NCI-H1092 (cell line): ENCODE measurements at places on chromosomes 5 and 9.

DNA sequence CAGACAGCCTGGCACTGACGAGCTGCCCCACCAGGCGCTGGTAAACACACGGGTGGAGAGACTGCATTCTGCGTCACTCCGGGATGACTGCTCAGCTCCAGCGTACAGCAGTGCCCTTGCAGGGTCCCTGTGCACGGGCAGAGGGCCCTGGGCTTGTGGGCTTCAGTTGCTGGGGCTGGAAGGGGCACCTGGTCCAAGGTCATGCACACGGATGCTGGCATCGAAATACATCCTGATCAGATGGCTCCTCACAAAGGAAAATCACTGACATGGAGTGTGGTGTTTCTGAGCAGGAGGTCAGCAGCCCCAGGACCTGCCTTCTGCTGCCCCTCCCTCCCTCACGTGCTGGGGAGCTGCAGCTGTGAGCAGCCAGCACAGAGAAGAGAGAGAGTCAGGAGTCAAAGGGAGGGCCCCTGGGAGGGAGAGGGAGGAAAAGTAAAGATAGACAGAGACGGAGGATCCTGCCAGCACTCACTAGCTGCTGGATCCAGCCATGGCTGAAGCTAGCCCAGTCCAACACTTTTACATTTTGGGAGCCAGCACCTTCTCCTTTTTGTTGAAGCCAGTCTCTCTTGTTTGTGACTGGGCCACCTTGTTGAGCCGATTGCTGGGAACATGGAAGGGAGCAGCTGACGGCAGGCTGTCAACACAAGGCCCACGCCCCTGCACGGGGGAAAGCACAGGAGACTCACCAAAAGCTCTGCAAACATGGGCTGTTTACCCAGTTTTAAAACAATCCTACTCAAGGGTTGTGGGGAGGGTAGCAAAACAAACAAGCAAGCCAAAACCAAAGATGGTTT is 166.5 kb upstream of the PHYKPL start:
- DNase-seq = peak; percentile 46

DNA sequence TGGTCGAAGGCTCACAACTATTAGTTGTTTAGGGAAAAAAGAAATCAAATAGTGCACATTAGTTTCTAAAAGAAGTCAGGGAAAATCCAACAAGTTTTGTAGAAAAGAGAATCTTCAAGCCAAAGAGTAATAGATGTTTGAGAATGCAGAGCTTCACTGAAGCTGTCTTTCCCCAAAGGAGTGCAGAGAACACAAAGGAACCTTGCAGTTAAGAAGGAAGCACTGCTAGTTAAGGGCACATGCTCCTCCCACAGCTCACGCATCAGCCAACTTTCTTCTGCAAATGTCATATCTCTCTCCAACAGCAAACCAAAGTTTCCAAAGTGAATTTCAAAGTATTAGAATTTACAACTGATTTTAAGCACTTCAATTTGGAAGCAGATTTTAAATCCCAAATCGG is 116.4 kb upstream of the FST start:
- no peak for DNase-seq

GRCh38 chr5:178147406-178147805 is 6.3 kb downstream of the NHP2 start:
- DNase-seq = no peak

GRCh38 chr5:175494264-175495183 is 16.2 kb downstream of the SFXN1 start:
- DNase-seq = no peak

DNA sequence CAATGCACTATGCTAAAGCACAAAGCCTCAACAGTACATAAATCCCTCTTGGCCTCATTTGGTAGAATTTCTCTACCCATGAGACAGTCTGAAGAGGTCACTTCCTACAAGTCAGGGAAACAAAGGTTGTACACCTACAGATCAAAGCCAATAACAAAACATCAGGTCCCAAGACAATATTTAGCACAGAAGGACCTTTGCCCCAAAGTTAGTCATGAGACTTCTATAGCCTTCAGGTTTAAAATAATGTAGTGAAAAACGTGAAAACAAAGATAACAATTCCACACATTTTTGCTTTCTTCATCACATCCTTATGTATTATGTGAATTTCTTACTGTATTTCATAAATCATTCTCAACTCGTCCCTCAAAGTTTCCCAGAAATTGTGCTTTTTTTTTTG is 15.8 kb downstream of the AFF4 start:
- no peak for DNase-seq

DNA sequence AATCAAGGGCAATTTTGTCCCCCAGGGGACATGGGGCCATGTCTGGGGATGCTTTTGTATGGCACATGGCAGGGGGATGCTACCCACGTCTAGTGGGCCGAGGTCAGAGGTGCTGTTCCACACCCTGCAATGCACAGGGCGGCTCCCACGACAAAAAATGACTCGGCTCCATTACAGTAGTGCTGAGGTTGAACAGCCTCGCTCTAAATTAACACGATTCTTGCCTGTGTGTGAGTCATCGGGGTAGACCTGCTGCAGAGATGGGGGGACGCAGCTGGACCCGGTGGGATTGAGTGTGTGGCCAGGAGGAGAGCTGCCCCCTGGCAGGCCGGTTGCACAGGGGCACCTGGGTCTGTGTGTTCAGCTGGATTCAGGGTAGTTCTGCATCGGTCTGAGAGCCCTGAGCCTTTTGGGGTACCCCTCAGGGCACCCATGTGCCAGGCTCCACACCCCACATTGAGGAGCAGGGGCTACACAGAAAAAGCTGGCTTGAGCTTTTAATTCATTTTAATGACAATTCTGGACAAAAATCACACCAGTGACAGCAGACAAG is 20.0 kb upstream of the COL5A1 start:
- DNase-seq = no peak

- no peak for DNase-seq
Observed at GRCh38 chr5:127892467-127893207, 189.4 kb downstream of the CCDC192 start.

DNA sequence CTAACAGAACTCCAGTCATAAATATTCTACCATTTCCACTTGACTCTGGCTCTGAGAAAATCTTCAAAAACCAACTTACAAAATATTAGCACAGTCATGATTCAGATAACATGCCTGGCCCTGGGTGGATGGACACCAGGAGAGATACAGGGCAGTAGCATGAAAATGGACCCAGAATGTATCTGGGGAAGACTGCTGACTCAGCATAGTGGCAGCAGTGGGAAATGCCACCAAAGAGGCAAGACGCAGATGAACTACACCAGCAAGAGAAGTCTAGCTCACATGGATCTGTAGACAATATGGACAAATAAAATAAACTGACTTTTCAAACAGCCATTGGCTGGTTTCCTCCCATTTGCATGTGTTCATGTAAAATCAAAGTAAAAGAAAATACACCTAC is 359.8 kb downstream of the SEMA5A start:
- no peak for DNase-seq

GRCh38 chr9:109328978-109329637 is 8.2 kb upstream of the EPB41L4B start:
- DNase-seq = no peak

GRCh38 chr9:135604437-135605237 is 34.7 kb downstream of the GLT6D1 start:
- DNase-seq = no peak

DNA sequence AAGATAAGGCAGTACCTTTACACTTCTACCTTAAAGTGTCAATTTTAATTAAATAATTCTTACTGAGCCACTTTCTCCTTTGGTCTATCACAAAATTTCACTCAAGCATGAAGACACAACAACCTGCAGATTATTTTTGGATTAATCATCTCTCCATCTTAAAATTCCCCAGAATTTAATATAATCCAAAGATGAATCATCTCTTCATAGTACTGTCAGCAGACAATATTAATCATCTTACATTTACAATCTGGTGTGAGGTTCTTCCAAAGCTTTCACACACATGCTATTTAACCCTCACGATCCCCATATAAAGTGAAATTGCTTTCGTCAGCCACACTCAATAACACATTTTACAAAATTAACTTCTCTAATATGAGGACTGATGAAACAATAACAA is 43.0 kb downstream of the LHFPL2 start:
- no peak for DNase-seq

DNA sequence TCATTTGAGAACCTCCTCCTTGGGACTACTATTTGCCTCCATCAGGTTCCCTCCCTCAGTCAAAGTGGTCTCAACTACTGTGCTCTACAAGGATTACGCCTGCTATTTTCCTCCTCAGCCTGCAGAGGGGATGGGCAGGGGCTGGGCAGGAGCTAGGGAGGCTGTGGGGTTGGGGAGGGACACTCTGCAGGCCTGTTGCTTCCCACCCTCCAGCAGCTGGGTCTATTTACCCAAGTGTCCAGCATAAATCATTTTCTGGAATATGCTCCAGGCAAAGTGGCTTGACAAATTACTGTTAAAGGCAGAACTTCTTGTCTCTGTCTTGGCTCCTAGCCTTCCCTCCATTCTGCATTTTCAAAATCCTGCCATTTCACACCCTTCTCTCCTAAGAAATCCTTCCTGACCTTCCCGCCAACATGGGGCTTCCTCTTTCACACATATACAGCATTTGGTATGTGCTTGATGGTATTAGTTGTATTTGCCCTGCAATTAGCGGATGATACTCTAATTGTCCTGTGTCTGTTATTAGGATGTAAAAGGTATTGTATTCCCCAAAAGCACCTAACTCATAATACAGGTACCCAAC is 106.7 kb downstream of the EFNA5 start:
- DNase-seq = no peak

DNA sequence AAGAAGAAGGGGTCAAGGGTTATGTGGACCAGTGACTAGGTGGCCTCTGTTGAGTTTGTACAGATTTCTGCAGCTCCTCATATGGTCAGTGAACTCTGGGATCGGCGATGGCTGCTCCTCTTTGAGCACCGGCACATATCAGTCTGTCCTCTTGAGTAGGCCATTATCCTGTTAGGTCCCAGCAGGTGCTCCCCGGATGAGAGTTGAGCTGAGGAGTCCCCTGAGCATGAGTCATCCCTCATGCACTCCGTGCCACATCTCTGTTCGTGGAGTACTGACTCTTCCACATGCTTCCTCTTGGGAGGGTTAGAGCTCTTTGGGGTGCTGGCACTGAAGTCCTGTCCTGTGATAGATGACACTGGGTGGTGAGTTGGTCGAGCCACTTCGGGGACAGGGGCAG is 143.7 kb downstream of the PTTG1 start:
- no peak for DNase-seq

GRCh38 chr5:40909723-40910122 is 426 bp downstream of the C7 start:
- DNase-seq = no peak

DNA sequence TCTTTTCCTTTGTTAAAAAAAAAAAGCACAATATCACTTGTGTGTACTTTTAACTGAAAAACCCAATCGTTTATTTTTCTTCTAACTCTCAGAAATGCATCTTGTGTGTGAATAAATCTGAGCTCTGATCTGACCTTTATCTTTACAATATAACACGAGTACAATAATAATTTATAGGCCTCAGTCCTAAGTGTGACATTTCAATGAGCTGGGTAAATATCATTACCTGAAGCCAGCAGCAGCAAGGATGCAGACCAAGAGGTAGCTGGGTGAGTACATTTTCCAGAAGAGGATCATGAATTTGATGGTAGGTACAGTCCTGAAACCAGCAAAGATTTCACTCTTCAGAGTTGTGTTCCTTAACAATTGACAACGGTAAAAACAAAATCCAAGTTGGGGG is 264.0 kb upstream of the KIF2A start:
- no peak for DNase-seq

DNA sequence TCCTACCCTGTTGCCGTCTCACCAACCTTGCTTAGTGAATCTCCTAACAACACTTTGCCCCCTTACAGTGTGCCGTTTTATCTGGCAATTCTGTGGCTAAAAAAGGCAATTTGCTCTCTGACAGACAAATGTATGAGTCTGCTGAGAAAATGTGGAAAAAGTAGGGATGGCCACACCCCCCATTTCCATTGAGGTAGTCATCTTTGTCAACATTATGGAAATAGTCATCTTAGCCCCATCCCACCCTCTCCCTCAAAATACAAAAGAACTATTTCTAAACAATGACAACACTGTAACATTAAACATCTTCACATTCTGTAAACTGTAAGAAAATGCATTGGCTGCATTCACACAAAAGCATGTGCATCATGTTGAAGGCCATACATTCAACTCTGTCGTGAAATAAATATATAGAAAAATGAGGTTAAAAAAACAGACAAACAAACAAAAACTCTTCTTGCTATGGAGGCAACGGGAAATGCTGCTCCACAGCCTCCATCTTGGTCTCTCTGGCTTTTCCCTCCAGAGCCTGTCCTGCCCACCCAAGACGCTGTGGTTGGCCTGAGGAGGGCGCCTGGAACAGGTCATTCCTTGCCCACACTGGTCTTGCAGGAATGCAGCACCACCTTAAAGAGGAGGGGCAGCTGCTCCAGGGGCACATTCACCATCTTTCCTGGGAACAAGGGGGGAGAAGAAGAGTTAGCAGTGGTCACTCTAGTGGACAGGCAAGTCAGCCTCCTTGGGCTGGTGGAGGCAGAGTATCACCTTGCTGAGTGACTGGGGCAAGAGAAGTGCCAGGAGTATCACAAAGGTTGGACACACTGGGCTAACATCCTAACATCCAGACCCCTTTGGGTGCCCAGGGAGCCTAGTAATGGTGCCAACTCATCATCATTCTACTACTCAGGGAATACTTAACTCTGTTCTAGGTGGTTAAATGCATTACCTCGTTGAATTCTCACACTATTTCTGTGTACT is 15.2 kb upstream of the NR5A1 start:
- no peak for DNase-seq

- DNase-seq = no peak
Observed at GRCh38 chr5:18244309-18244708, 610.0 kb downstream of the TAF11L14 start.

DNA sequence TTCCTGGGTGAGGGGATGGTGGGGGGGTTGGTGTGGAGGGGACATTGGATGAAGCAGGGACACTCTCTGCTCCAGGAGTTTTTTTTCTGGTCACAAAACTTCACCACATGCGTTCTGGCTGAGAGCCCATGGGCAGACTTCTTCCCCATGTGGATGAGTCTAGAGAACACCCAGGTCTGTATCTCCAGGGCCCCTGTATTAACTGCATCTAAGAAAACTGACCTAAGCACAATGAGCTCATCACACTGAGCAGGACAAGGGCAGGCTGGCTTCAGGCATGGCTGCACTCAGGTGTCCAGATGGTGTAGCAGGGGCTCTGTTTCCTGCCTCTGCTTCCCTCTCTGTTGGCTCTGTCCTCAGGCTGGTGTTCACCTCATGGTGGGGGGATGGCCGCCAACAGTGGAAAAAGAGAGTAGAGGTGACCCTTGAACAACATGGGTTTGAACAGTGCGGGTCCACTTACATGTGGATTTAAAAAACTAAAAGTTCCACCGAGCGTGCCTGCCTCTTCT is 85.3 kb upstream of the STC2 start:
- no peak for DNase-seq

GRCh38 chr9:92206488-92206887 is 87.0 kb downstream of the IARS1 start:
- DNase-seq = no peak
